ENCODE measurements at places on chromosomes 16 and 17.

DNA sequence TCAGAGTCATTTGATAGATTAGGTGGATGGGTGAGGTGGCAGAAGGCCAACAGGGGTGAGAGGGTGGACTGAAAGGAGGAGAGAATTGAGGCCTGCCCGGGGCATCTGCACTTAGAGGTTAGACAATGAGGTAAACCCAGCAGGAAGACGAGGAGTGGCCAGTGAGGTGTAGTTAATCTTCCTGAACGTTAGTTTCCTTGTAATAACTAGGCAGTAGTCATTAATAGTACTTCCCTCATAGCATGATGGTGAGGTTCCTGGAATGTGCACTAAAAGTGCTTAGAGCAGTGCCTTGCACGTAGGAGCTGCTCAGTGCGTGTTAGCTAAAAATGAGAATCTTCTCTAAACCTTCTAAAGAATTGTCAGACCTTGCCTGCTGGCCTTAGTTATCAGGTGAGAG, 13.5 kb upstream of the KSR1 start:
- DNase-seq, result no peak

DNA sequence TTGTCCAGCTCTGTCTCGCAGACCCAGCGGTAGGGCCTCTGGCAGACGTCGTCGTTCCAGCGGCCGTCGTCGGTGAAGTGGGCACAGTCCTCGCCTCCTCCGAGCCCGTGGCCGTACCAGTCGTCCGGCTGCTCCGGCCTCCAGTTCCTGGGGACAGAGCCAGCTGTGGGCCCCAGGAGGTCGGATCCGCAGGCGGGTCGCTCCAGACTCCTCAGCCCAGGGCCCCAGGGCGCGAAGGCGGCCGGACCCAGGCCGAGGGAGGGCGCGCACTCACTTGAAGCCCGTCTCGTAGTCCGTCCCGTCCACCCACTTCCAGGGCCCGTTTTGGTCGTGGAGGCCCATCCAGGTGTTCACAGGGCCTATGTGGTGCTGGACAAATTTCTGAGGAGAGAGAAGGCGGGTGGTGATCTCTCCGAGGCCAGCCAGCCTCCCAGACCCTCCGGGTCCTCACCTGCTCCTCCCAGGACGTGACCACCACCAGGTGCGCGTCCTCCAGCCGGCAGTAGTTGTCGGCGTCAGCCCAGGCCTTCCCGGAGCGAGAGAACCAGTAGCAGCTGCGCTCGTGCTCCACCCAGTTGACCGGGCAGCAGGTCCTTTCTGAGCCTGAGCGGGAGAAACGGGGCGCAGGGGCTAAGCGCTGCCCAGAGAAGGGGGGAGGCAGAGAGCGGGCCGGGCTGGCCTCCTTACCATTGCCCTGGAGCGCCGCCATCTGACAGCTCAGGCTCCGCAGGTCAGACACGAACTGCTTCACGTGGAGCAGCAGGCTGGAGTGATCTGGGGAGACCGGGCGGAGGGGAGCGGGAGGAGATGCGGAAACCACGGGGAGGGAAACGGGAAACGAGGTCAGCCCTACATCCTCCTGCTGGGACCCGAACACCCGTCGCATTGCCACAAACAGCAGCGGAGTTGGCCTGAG, 5.2 kb downstream of the ASGR1 start:
- peak; percentile 18 for DNase-seq

DNA sequence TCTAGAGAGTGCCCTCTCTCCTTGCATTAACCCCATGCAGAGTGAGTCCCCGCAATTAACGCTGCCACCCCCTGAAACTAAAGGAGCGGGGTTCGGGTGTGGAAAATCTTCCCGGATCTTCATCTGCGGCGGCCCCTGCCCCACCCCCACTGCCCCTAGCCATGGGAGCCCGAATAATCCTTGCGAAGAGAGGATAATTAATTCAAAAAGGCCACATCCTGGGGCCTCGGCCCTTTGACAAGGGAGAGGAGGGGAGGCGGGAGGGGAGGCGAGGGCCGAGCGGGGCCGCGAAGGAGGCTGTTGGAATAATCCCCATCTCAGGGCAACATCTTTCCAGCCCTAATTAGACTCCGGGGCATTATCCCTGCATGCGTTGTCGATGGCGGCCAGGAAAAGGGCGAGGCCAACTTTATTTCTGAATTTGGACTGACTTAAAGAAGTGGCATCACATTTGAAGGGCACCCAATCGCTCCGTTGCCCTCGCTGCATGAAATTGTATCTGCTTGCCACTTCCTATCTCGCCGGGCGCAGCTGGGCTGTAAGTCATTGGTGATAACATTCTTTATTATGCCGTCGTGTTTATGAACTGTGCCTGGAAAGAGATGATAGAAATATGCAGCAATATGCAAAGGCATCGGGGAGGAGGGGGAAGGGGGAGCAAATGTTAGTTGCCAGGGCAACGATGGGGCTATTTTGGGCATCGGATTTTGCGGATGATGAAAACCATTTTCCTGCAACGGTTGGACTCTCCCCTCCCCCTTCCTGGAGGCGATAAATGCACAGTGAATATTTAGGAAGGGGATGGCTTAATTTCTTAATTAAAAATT, 387.1 kb upstream of the TNRC6C start:
- no peak for DNase-seq

DNA sequence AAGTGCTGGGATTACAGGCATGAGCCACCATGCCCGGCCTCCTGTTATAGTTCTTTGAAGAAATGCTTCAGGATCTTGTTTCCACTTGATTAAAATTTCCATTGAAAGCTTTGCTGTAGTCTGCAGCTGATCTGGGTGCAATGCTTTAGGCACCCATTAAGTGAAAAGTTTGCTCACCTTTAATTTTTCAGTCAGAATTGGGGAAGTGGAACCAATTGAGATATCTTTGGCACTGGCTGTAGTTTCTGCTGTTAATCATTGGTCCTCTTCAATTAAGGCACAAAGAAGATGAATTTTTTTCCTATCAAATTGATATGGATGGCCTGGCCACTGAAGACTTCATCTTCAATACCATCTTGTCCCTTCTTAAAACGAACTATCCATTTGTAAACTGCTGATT, 336.1 kb upstream of the TBX2 start:
- DNase-seq, result no peak

DNA sequence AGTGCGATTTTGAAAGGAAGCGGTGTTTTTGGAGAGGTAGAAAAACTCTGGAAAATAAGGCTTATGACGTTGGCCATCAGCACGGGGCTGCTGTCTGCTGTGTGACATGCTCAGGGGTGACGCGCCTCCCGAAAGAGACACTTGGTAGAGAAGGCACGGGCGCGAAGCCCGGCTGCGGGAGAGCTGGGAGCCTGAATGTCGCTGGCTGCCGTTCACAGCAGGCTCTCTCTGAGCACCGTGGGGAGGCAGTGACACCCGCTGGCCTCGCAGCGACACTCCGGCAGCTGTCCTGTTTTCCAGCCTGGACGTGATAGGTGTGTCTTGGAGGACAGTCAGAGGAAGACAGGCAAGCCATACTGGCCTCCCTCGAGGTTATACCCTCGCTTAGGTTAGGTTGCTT, 759.1 kb upstream of the RBFOX1 start:
- DNase-seq, result no peak

GRCh38 chr16:81366316-81366932, 51.7 kb downstream of the GAN start:
- no peak for DNase-seq

- DNase-seq, result no peak
Measured at GRCh38 chr16:75860326-75861053, 134.2 kb upstream of the CPHXL start.

All from activated CD4-positive, alpha-beta T cell treated with anti-CD3 and anti-CD28 coated beads, Interleukin-2, amount 50 U/mL, for 24 hours (primary cell).